Substantia nigra (tissue), 51 donors: ENCODE measurements at places on chromosomes 3 and 15.
A peak's percentile ranks its signal among the peaks of the same experiment; 100 is the strongest.

- DNase-seq = no peak
These were observed 55.9 kb downstream of the MDFIC2 start for GRCh38 chr3:70256566-70256965.

DNA sequence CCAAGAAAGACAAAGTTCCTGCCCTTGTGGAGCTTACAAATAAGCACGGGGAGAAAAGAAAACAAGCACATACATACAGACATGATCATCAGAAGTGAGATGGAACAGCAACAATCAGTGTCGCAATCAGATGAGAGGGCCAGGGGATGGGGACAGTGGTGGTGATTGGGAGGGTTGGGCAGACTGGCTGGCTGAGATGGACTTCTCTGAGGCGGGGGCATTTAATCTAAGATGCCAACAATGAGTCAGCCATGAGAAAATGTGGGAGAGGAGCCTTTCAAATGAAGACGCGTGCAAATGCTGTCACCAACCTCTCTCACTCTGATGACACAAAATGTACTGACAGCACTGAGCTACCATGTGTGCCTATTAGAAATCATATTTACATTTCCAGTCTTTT is 81.4 kb downstream of the NCEH1 start:
- no peak for DNase-seq

DNA sequence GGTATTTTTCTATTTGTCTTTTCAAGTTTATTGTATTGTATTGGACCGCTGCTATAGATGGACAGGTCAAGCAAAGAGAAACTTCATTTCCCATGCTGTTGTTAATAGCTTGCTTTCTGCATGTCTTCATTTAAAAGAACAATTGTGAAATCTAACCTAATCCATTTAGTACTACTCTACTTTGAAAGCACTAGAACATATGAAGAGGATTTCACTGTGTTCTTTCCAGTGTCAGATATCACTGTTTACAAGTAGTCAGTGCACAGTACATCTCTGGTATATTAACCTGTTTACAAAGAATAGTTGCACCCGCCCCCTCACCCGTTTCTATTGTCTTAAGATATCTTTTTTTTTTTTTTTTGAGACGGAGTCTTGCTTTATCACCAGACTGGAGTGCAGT is 21.8 kb upstream of the EDEM1 start:
- DNase-seq = no peak

DNA sequence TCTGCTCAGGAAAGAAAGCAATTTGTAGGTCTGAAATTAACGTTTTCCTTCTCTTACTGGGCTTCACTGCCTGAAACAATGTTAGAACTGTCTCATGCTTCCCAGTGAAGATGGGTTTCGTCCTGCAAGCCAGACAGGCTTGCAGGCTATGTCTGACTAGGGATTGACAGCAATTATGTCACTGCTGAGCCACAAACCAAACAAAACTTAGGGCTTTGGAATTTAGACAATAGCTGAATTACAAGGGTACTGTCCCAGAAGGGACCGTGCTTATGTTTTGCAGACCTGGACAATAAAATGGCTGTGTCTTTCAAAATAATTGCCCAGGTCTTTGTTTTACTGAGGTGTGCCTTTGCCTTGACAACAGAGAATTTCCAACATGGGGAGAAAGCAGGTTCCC is 46.3 kb upstream of the CCDC80 start:
- DNase-seq = no peak

GRCh38 chr15:91938136-91938535 is 84.6 kb downstream of the SLCO3A1 start:
- DNase-seq = no peak

DNA sequence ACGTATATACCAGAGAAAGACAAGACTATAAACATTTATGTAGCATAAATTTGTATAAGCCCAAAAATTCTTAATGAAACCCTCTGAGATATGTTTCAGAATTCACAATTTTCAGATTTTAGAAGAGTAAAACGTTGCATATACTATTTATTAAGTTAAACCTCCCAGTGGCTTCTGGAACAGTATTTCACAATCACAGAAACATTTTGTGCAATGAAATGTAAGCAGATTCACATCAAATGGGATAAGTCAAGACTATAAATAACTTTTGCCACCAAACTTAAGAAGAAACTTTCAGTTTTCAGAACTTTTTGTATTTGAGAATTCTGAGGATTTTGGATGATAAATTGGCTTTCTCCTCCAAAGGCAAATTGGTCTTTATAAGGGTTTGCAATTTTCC is 9.2 kb downstream of the SLTM start:
- no peak for DNase-seq

DNA sequence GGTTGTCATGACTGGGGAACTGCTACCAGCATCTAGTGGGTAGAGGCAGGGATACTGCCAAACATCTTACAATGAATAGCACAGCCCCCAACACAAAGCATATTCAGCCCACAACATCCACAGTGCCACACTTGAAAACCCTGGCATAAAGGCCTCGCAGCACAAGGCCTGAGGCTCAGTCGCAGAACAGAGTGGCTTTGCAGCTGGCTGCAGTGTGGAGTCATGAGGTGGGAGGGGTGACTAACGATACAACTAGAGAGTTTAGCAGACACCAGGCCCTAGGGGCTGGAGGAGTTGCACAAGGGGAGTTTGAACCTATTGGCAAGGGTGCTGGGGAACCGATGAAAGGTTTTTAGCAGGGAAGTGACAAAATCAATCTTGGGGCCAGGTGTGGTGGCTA is 32.1 kb downstream of the GRK7 start:
- DNase-seq = no peak

DNA sequence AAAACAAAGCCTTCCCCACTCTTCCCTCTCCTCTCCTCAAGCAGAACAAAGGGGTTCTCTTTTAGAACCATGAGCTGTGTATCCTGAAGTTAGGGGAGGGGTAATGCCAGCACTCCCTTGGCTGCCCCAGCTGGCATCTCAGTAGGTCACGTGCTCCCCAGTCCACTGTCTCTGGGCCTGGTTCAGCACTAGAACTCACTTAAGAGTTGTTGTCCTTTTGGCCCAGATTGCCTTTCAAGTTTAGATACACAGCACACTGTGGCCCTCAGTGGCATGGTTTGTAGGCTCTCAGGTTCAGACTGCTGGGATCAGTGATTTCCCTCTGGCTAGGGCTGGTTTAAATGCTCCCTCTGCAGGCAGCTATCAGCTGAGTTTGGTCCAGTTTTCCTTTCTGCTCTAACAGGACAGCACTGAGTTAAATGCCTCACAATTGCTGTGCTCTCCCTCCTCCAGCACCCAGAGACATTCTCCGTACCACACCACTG is 188.4 kb upstream of the ST8SIA2 start:
- peak; percentile 8 for DNase-seq

GRCh38 chr3:11509173-11510000 is 134.3 kb downstream of the VGLL4 start:
- DNase-seq = no peak

DNA sequence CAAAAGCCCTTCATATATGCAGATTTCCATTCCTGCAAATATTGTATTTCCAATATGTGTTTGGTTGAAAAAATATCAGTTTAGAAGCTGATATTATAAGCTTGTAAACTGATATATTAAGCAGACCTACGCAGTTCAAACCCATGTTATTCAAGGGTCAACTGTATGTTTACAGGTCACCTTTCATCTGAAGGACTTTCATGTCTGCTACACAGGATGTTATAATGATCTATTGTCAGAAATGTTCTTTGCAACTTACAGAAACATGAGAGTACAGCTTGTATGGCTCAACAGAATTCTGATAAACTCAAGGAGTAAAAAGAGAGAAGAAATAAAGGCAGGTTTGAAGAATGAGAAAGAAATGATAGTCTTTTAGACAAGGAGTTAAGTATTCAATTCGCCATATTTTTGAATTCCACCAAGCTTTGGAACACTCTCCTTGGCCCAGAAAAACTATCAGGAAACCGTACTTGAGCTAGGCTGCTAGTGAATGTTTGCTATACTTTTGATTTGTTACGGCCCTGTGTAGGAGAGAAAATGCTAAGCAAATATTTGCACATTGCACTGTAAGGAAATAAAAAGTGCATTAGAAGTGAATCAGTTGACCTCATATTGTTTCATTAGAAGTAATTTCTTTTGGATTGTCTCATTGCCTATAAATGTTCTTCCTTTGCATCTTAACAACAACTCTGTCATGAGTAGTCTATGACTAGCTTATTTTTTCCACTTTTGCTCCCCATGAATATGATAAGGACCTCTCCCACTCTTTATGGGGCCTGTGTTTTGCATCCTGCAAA is 81.2 kb downstream of the NEK11 start:
- no peak for DNase-seq

- no peak for DNase-seq
These were observed 3.2 kb downstream of the AEN start for GRCh38 chr15:88624156-88624970.

- no peak for DNase-seq
These were observed 97.2 kb downstream of the CLDN1 start for GRCh38 chr3:190224863-190225692.

- DNase-seq = no peak
These were observed 15.8 kb upstream of the EPHB3 start for GRCh38 chr3:184545769-184546168.

DNA sequence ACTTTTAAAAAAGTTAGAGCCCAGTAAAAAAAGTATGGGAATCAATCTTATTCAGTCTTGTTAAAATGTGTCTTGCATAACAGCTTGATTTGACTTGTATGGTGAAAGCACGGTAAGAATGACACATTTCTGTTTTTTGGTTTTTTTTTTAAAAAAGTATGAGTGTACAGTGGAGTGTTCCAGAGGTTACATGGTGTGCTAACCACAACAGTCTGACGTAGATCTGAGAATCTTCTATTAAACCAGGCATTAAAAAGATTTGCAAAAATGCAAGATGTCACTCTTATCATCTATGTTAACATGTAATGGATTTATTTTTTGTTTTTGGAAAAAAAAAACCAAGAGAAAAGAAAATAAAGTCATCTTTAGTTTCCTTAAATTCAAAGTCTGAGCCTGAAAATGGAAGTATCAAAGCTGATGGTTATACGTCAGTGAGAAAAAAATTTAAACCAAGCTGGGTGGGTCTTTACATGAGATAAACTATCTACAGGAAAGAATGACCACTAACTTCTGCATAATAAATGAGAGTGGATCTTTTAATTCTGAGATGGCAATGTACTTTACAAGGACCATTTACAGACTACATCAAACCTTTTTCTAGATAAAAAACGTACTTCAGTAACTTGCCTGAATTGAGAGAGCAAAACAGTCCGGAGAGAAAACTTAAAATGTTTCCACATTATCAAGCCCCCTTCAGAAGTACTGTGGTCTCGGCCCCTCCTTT is 1.6 kb downstream of the GABPB1 start:
- no peak for DNase-seq

- DNase-seq = no peak
These were observed 508.9 kb upstream of the ADAMTS9 start for GRCh38 chr3:65196663-65197062.

DNA sequence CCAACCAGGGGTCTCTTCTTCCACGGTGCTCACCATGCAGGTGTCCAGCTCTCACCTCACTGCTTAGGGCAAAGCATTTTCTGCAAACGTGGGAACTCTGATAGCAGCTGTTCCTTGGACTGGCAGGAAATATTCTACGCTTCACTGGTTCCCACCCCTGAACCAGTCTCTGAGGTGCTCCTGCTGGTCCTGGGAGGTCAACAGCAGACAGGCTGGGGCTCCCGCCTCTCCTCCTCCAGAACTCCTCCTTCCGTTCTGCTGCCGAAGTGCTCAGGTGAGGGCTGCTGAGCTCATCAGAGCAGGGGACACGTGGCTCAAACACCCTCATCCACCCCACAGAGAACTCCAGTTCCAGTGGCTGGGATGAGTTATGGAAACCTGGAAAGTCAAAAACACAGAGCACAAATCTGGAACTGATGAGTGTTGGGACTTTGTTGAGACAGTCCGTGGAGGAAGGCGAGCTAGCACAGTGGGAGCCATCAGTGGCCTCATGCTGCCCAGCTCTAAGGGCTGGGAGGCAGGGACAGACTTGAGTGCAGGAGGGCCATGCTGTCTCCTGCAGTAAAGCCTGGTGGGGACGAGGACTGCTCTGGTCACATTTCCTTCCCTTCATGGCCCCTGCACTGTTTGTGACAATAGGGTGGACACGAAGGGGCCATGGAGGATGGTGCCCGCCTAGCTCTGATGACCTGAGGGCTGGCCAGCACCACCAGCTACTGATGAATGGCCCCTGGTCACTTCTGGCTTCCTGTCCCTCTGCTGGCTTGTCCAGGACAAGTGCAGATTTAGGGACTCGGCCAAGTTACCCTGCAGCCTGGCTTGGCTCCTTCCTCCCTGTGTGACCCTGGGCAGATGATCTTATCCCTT is 137.8 kb downstream of the KLF13 start:
- DNase-seq = no peak

DNA sequence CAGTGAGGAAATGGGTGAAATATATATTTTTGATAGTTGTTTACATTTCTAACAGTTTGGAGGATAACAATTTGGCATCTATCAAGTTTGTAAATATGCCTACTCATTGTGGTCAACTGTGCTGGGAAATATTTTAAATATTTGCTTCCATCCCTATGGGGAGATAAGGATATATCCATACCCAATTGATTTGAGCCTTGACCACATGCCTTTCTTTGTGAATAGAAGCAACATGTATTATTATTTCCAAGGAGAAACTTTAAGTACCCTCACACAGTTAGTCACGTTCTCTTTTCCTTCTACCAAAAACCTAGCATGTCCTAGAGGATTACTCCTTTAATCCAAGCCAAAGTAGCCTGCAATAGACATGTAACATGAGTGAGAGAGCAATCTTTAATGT is 245.4 kb upstream of the CBLB start:
- no peak for DNase-seq

GRCh38 chr3:87298111-87298718 is 21.8 kb upstream of the POU1F1 start:
- DNase-seq = no peak

GRCh38 chr3:183560607-183561006 is 5.1 kb upstream of the KLHL6 start:
- no peak for DNase-seq

DNA sequence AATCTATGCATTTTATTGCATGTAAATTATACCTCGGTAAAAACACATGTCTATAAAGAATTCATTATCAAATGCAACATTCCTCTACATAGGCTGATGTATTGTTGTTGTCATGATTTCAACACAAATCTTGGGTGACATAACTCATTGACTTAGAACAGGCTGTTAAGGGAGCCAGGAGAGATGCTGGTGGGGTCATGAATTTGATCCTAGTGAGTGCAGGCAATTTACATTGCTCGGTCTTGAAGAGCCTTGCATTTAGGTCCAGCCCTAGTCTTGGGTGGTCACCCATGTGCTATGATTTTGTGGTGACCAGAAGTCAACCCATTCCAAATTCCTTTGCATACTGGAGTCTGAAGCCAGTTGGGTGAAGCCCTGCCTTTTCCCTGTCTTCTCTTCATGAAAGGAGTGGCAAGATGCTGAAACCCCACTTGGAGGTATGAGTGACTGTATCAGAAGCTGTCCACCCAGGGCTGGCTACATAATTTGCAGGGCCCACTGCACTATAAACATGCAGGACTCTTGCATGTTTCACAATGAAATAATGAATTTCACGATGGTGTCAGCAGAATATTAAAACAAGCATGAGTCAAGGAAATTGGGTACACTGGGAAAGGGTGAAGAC is 59.2 kb downstream of the RPLP1 start:
- no peak for DNase-seq

GRCh38 chr15:63018639-63019038 is 23.9 kb upstream of the TPM1 start:
- no peak for DNase-seq

GRCh38 chr3:66037986-66038369 is 740 bp downstream of the MAGI1 start:
- DNase-seq = peak; percentile 19

GRCh38 chr3:22585504-22585903 is 617.6 kb upstream of the UBE2E2 start:
- DNase-seq = no peak
